ENCODE measurements at places on chromosomes 4 and X. TPM values are rescaled to one million over a fixed set of nuclear protein-coding genes. Genes with fewer than 3 reads are reported as not detected.

F9 gene
- total RNA-seq = not detected

VCX3B gene
- not detected for total RNA-seq

NRK gene
- 0.08 TPM for total RNA-seq

BEX4 gene
- total RNA-seq = 2.0 TPM

STK32B gene
- 0.73 TPM for total RNA-seq

ANOS1 gene
- total RNA-seq = 4.9 TPM

GALNT7 gene
- total RNA-seq = 1.9 TPM

MND1 gene
- not detected for total RNA-seq

TRIML2 gene
- not detected for total RNA-seq

RASL11B gene
- 0.26 TPM for total RNA-seq

PCDH7 gene
- total RNA-seq = 0.62 TPM

TMEM144 gene
- total RNA-seq = 1.0 TPM

PPP4R3C gene
- not detected for total RNA-seq

Measured in psoas muscle (tissue), 8 donors.